Stimulated activated CD8-positive, alpha-beta memory T cell treated with anti-CD3 and anti-CD28 coated beads, Interleukin-15, amount 100 ng/mL, for 4 hours (primary cell): ENCODE measurements at places on chromosomes 6 and 20.

GRCh38 chr6:3749067-3749841 lies 2.3 kb downstream of the PXDC1 start:
- no peak for DNase-seq

- DNase-seq, result no peak
Measured at GRCh38 chr6:18507018-18507415, 119.9 kb downstream of the RNF144B start.

DNA sequence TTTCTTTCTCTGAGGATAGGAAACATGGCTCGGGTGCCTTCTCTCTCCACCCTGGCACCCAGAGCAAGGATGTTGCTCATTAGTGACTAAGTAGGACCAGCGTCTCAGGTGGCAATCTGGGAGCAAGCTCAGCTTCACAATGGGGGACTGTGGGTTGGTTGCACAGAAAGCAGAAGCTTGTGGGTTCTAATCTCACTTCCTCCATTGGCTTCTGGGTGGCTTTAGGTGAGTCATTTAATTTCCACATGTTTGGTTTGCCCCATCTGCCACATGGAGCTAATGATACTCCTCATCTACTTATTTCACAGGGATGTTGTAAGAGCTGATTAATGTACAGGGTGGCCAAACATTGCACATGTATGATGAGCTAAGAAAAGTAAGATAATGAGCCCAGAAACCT lies 54.8 kb upstream of the AKIRIN2 start:
- no peak for DNase-seq

DNA sequence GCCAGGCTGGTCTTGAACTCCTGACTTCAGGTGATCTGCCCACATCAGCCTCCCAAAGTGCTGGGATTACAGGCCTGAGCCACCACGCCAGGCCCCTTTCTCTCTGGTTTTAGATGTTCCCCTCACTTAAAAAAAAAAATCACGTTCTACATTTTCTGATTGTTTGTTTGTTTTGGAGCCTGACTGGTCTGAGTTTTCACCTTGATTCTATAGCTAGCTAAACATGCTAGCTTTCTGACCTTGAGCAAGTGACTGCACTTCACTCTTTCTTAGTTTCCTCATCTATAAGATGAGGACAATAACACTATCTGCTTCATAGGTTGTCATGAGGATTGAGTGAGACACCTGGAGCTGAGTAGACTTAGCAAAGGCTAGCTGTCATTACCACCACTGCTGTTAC lies 43.7 kb downstream of the SHLD1 start:
- no peak for DNase-seq

DNA sequence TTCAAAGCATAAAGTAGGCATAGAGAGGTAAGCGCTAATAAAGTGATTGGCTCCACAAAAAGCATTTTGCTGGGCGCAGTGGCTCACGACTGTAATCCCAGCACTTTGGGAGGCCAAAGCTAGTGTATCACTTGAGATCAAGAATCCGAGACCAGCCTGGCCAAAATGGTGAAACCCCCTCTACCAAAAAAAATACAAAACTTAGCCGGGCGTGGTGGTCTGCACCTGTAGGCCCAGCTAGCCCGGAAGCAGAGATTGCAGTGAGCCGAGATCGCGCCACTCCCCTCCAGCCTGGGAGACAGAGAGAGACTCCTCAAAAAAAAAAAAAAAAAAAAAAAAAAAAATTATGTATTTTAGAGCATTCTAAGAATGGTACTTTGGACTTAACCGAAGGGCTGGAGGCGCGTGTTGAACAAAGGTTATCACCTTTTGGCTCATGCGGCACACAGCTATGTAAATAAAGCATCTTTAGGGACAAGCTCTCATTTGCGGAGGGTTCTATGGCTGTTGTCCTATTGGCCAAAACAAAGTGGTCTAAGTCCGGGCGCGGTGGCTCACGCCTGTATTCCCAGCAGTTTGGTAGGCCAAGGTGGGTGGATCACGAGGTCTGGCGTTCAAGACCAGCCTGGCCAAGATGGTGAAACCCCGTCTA lies 17.4 kb downstream of the HFE start:
- no peak for DNase-seq

DNA sequence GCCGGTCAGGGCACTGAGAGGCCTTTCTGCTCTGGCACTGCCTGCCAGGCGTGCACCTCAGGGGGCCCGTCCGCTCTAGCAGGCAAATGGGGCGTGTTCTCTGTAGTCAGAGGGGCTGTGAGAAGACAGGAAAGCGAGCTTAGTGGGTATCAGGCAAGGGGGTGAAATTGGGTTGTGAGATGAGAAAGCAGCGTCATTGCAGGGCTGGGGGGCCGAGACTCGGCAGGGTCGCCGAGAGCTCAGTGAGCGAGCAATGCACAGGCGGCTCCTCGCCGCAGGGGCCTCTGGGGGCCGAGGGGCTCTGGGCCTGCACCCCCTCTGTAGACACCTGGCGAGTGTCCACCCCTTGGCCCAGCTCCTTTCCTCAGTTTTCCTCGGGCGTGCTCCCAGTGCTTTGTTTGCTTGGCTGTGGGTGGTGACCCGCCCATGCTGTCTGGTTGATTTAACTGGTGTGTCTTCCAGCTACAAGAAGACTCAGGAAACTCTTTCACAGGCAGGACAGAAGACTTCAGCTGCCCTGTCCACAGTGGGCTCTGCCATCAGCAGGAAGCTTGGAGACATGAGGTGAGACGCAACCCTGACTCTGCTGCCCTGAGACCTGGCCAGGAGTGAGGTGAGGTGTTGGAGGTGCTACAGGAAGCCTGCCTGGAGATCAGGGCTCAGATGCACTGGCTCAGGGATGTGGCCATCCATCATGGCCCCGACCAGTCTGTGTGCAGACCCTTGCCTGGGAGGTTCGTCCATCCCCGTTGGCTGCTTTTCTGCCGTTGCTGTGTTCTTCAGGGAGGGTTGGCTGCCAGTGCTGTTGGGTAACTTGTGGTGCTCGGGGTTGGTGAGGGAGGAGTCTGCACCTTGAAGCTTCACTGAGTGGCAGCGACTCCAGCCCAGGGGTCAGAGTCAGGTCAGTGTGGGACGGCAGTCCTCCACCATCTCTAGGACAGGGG lies 12.4 kb upstream of the DNAJC5 start:
- DNase-seq, result no peak

- DNase-seq, result no peak
Measured at GRCh38 chr6:132548746-132549463, 3.6 kb upstream of the TAAR8 start.

GRCh38 chr6:151722342-151722741 lies 85.1 kb upstream of the ESR1 start:
- DNase-seq, result no peak

DNA sequence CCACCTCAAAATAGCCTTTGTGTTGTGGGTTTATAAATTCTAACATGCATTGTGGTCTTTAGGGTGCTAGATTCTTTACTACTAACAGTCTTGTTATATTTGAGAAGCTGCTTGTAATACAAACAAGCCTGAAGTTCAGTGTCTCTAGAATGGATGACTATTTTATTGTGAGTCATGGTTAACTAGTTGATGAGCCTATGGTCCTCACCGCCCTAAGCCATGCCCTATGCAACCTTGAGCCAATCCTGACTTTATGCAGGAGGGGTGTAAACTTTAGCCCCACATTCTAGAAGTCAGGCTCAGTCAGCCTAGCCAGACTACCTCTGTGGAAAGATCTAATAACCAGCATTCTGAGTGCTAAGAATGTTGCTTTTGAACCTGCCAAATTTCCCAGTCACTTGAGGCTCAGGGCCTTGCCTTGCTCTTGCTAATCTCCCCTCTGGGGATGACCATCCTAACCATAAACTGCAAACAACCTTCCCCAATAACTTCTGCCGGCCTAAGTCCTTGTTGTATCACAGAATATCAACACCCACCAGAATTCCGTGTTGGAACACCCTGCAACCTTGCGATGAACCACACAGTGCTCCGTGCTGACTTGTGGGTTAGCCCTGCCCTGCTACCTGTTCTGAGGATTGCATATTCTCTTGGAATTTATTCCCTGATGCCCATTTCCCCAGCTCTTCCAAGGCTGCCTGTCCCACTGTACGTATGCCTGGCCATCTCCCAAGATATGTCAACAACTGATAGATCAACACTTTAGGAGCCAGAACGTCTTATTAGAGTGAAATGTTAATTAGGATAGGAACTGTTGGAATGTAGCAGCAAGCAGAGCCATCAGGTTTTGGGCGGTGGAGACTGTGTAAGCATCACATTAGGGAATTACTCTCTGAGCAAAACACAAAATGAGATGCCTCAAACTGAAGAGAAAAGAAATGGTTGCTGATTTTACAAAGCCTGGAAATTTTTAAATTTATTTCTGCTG lies 71.7 kb upstream of the CEP85L start:
- DNase-seq, result no peak
